ENCODE measurements at places on chromosomes 2 and 18.

GRCh38 chr2:51620796-51621195 is 588.9 kb upstream of the NRXN1 start:
- DNase-seq: peak; percentile 48

- DNase-seq: no peak
Measured at GRCh38 chr18:56823986-56824565, 172.9 kb downstream of the WDR7 start.

- no peak for DNase-seq
Measured at GRCh38 chr2:186516396-186516795, 30.3 kb downstream of the ZC3H15 start.

- peak; percentile 65 for DNase-seq
Measured at GRCh38 chr2:29042561-29043075, 31.7 kb downstream of the PCARE start.

DNA sequence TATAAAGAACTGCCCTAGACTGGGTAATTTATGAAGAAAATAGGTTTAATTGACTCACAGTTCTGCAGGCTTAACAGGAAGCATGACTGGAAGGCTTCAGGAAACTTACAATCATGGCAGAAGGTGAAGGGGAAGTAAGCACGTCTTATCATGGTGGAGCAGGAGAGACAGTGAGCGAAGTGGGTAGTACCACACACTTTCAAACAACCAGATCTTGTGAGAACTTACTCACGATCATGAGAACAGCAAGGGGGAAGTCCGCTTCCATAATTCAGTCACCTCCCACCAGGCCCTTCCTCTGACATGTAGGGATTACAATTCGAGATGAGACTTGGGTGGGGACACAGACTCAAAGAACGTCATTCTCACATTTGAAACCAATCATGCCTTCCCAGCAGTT is 260.1 kb upstream of the FAM98A start:
- DNase-seq: no peak

GRCh38 chr18:21183670-21184069 is 58.4 kb upstream of the GREB1L start:
- DNase-seq: no peak

DNA sequence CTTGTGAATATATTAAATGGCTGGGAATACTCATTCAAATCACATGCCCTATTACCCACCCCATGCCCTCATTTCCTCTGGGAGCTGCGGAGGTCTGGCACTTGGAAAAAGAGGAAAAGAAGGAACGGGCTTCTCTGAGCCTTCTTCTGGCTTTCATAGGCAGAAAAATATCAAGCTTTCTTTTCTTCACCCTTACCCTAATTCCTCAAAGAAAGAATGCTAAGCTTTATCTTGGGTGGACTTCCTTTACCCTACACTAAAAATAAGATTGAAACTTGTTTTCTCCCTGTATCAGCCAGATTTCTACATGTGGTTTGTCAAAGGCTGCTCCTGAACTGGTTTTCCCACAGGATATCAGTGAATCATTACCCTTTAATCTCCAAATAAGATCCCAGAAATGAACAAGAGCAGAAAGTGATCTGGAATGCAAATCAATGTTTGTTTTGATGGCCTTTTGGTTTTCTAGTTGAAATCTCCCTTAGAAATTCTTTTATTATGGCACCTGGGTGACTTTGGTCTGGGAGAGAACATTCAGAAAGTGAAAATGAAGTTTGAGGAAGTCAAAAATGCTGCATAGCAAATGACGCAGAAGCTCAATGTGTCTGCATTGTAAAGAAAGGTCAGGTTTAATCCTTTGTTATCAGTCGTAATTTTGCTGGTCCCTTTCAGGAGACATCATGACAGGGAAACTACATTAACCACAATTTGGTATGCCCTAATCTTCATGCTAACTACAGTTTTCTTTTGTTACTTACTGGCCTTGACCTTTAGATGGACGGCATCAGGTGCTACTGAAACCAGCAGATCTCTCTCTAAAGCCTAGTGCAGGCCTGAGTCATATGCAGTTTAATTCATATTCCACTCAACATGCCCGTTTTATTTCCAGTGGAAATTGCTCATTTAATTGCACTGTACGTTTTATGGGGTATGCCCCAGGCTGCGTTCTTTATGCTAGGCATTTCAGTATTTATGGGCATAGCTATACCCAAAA is 46.6 kb upstream of the HNRNPA3 start:
- DNase-seq: peak; percentile 59

GRCh38 chr18:42192251-42193248 is 237.5 kb downstream of the PIK3C3 start:
- DNase-seq: peak; percentile 83

DNA sequence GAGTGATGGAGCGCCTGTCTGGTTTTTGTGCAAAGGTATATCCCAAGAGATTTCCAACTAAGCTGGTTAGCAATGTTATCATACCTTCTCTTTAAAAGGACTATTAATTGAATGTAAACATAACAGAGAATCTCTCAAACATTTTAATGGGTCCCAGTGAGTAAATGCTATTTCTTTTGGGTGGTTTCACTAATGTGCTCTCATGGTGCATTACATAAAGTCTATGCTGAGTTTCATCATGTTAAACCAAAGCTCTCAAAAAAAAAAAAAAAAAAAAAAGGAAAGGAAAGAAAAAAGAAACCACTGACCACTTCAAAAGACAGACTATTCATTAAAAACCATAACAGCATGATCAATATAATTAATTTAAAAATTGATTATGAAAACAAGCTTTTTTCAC is 119.1 kb upstream of the SCN1A start:
- DNase-seq: no peak

GRCh38 chr2:193542762-193543161 is 1348.0 kb upstream of the TMEFF2 start:
- DNase-seq: no peak

DNA sequence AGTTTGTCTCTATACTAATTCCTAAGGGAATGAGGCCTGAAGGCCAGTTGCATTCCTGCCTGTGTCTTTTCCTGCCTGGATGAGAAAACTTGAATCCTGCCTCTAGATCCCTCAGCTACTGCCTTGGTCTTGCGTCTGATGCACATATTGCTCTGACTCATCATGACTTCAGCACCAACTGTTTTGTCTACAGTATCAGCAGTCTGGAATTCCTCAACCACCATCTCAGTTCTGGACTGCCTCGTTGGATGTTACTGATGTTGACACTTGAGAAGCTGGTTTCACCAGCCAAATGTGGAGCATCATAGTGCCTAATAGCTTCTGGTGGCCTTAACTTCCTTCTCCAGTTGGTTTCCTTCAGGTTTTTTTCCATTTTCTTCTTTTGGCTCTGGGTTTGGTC is 211.0 kb downstream of the CTNNA2 start:
- DNase-seq: peak; percentile 99

DNA sequence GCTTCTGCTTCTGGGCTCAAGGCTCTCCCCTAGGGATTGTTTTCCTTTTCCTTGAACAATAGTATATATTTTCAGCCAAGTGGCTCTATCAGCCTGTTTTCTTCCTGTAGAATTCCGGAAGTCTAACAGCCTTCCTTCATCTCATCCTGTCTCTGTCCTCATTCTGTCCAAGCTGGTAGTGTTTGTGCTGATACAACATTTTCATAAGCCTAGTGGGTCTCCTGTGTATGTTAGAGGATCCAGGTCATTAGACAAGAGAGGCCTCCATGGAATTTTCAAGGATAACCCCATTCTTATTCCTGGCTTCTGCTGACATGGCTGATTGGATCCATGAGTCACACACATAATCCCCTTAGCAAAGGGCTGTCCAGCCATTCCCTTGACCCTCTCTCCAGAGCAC is 467.6 kb downstream of the PTPRM start:
- DNase-seq: no peak
